ENCODE measurements at places on chromosomes 3 and 15.

- H3K4me3 ChIP-seq = no peak overlapping the region
- DNase-seq = no peak
- H3K27me3 ChIP-seq = peaks cover 14% of the 10 kb centered on the region
- no peaks in the 10 kb centered on the region for H3K4me1 ChIP-seq
- H3K27ac ChIP-seq = no peak overlapping the region
These were observed 223.4 kb upstream of the SLCO3A1 start for GRCh38 chr15:91630090-91630489.

DNA sequence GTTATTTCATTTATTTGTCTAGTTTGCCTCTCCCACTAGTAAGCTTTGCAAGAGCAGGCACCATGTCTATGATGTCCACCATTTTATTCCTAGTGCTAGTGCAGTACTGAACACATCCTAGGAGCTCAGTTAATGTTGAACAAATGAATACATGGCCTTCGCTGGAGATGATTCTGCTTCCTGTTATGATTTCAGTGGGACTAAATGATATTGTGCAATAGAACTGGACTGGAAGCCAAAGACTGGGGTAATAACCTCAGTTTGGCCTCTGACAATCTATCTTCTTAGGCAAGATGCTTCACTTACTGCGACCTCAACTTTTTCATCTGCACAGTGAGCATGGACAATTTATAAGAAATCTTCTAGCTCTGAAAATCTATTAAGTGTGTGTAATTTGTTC is 191.3 kb downstream of the ADAMTSL3 start:
- H3K4me1 ChIP-seq = no peaks in the 10 kb centered on the region
- H3K4me3 ChIP-seq = no peak overlapping the region
- H3K27me3 ChIP-seq = peaks cover 12% of the 10 kb centered on the region

DNA sequence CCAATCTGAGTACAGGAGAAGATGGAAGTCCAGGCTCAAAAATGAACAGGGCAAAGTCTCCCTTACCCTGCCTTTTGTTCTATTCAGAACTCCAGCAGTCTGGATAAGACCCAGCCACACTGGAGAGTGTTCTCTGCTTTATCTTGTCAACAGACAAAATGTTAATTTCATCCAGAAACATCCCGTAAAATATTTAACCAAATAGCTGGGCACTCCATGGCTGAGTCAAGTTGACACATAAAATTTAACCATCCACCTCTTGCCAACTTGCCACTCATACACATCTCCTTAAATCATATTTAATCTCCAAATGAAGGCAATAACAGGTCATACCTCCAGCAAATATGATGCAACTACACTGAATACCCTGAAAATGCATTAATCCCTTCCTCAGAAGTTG is 33.6 kb downstream of the MKRN3 start:
- no peaks in the 10 kb centered on the region for H3K4me1 ChIP-seq
- no peaks in the 10 kb centered on the region for H3K27me3 ChIP-seq
- no peak overlapping the region for H3K4me3 ChIP-seq
- no peak for DNase-seq
- H3K36me3 ChIP-seq = peaks cover 2% of the 10 kb centered on the region

DNA sequence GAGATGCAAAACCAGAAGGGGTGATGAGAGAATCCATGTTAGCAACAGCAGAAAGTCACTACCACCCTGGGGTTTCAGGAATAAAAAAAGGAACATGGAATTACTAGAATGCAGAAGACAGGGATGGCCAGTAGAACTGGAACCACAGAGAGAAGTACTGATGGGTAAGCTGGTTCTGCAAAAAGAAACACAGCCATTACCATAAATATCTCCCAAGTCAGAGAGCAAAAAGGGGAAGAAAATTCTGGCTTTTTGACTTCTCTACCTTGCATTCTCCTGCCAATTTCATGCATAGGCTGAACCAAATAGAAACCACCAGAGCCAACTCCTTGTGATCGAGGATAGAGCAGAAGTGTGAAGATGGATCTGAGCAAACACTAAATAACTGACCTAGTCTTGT is 550.4 kb upstream of the NAALADL2 start:
- no peak overlapping the region for H3K4me3 ChIP-seq
- H3K36me3 ChIP-seq = no peaks in the 10 kb centered on the region
- DNase-seq = no peak

DNA sequence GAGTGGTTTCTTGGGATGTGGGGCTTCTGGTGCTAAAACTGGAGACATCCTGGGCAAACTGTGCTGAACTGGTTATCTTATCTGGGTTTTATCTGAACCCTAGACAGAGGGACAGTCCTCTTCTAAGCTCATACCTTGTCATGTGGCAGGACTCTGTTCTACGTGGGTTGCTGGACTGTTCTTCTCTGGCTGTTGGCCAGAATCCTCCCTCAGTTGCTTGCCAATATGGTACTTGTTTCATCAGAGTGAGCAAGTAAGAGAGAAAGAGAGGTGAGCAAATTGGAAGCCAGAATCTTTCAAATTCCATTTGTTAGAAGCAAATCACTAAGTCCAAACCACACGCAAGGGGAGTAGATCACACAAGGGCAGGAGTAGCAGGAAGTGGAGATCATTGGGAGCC is 291.5 kb upstream of the TBL1XR1 start:
- peaks cover 9% of the 10 kb centered on the region for H3K4me1 ChIP-seq
- no peaks in the 10 kb centered on the region for H3K36me3 ChIP-seq
- H3K27me3 ChIP-seq = no peaks in the 10 kb centered on the region
- no peak overlapping the region for H3K27ac ChIP-seq
- DNase-seq = no peak
- no peak overlapping the region for H3K4me3 ChIP-seq

- H3K36me3 ChIP-seq = no peaks in the 10 kb centered on the region
- H3K4me1 ChIP-seq = peaks cover 32% of the 10 kb centered on the region
- peak; percentile 63 for DNase-seq
- peak overlapping the region; percentile 99 for H3K27ac ChIP-seq
These were observed 5.8 kb downstream of the HYAL2 start for GRCh38 chr3:50316657-50317242.

- H3K27ac ChIP-seq = no peak within 1 kb of the TSS
- peaks cover 20% of the 10 kb centered on the region for H3K27me3 ChIP-seq
- no peaks in the 10 kb centered on the region for H3K36me3 ChIP-seq
- peaks cover 5% of the 10 kb centered on the region for H3K4me1 ChIP-seq
- DNase-seq = no peak
- peak within 1 kb of the TSS; percentile 22 for H3K4me3 ChIP-seq
These were observed at the start of gene TJP1 for GRCh38 chr15:29822100-29822683. Gene TJP1 (minus strand): TSS chr15:29822468. CDS start chr15:29822028, 440 bp downstream.

DNA sequence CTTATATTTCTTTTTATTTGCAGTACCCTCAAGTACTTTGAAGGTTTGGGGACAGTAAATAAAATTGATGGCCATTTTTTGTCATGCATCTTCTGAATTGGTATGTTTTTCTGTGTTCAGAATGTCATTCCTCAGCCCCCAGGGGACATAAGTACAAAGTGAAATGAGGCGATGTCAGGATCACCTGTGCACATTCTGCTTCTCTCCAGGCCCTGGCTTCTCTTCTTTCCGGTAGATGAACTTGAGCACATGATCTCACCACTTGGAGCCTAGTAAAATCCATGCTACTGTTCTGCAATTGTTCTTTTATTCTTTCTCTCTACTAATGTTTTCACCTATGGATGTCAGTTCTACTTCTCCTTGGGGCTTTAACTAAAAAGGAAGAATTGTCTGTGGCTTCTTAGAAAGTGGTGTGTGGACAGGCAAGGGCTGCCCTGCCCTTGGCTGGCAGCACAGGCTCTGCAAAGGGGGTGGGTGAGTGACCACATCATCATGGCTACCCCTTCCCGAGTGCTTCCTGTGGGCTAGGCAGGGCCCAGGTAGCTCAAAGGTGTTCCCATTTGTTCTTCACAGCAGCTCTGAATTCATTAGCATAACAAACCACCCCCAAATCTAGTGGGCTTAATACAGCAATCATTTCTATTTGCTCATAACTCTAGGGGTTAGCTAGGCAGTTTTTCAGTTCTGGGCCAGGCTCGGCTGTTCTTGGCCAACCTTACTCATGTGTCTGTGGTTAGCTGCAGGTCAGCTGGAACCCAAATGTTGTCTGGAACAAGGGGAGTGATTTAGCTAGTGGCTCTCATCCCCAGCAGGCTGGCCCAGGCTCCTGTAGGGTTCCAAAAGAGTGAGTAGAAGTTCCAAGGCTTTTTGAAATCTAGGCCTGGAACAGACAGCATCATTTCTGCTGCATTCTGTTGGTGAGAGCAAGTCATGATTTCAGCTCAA is 154.0 kb upstream of the CTDSPL start:
- H3K4me1 ChIP-seq = peaks cover 5% of the 10 kb centered on the region
- no peak overlapping the region for H3K4me3 ChIP-seq
- H3K27ac ChIP-seq = no peak overlapping the region
- peaks cover 52% of the 10 kb centered on the region for H3K27me3 ChIP-seq

GRCh38 chr3:43173949-43174348 is 68.1 kb upstream of the POMGNT2 start:
- H3K27me3 ChIP-seq = no peaks in the 10 kb centered on the region
- no peak overlapping the region for H3K4me3 ChIP-seq
- no peak for DNase-seq
- H3K36me3 ChIP-seq = peaks cover 5% of the 10 kb centered on the region
- no peak overlapping the region for H3K27ac ChIP-seq

- H3K4me3 ChIP-seq = peak overlapping the region; percentile 98
- peaks cover 2% of the 10 kb centered on the region for H3K36me3 ChIP-seq
- H3K4me1 ChIP-seq = peaks cover 42% of the 10 kb centered on the region
- peak overlapping the region; percentile 97 for H3K27ac ChIP-seq
- no peaks in the 10 kb centered on the region for H3K27me3 ChIP-seq
- no peak for DNase-seq
These were observed 507 bp downstream of the SLC12A6 start for GRCh38 chr15:34336991-34337556.

GRCh38 chr3:135792174-135792573 is 173.4 kb upstream of the PPP2R3A start:
- no peaks in the 10 kb centered on the region for H3K27me3 ChIP-seq
- no peak overlapping the region for H3K27ac ChIP-seq
- no peaks in the 10 kb centered on the region for H3K36me3 ChIP-seq
- H3K4me3 ChIP-seq = no peak overlapping the region
- no peak for DNase-seq
- H3K4me1 ChIP-seq = no peaks in the 10 kb centered on the region

- peaks cover 14% of the 10 kb centered on the region for H3K4me1 ChIP-seq
- no peak for DNase-seq
- H3K36me3 ChIP-seq = peaks cover 4% of the 10 kb centered on the region
- no peak overlapping the region for H3K4me3 ChIP-seq
These were observed 69.5 kb downstream of the FLNB start for GRCh38 chr3:58077596-58078285.

DNA sequence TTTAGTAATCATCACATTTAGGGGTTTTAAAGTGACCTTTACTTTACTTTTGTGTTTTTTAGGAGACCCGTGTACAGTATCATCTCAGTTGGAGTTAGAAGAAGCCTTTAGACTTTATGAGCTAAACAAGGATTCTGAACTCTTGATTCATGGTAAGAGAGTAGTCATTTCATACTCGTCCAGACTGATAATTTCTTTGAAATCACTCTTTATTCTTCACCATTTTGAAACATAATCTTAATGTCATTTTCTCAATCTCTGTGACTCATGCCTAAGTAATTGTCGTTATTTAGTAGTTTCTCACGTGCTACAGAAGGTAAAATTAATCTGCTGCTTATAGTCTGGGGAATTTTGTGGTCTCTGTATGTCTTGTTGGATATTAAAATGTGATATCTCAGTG is 37.7 kb downstream of the PRKCI start:
- H3K4me1 ChIP-seq = peaks cover 19% of the 10 kb centered on the region
- H3K36me3 ChIP-seq = peaks cover 2% of the 10 kb centered on the region
- no peak overlapping the region for H3K4me3 ChIP-seq
- H3K27ac ChIP-seq = no peak overlapping the region
- no peak for DNase-seq
- no peaks in the 10 kb centered on the region for H3K27me3 ChIP-seq

DNA sequence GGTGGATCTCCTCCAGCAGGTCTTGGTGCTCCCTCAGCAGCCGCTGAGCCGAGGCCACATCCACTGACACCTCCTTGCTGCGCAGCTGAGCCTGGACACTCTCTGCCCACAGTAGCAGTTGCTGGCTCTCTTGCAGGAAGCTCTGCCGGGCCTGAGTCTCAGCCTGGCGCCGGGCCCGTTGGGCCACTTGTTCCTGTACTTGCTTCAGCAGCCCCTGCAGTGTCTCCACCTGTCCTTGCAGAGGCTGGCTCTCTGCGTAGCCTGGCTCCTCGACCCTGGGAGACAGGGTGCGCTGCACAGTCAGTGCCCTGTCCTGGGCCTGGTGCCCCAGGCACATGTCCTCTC is 15.5 kb downstream of the SPTBN5 start:
- peaks cover 4% of the 10 kb centered on the region for H3K36me3 ChIP-seq
- H3K4me1 ChIP-seq = peaks cover 13% of the 10 kb centered on the region
- H3K27ac ChIP-seq = no peak overlapping the region

DNA sequence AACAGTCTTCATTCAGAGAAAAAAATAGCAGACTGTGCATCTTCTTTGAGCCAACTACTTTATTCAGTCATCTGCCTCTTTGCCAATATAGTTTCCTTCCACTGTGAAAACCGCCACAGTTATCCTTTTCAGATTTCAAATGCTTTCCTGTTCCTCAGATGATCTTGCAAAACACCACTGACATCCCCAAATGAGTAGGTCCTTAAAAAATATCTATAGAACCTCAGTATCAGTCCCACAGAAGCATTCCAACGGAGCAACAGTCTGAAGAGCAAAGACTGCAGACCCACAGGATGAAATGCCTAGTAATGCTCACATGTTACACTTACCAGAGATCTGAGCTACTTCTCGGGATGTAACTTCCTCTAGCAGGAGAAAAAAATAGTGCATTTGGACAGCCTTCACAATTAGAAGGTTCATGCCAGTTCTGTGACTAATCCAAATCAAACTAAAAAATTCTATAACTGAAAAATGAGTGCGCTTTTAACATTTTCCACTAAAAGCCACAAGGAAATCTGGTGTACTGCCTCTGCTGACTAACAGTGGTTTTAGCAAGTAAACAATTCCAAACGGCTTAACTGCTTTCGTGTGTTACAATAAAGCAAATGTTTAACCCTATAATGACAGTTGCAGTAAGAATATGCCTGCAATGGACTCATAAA is at the start of gene ANKRD28:
TSS of gene ANKRD28 (minus strand) at position 338 of the 662 bp plus-strand sequence. CDS start 1,458 bp downstream, outside the sequence.
- peak within 1 kb of the TSS; percentile 94 for H3K4me3 ChIP-seq
- peak within 1 kb of the TSS; percentile 98 for H3K27ac ChIP-seq
- H3K27me3 ChIP-seq = no peaks in the 10 kb centered on the region
- no peaks in the 10 kb centered on the region for H3K36me3 ChIP-seq
- H3K4me1 ChIP-seq = peaks cover 44% of the 10 kb centered on the region

DNA sequence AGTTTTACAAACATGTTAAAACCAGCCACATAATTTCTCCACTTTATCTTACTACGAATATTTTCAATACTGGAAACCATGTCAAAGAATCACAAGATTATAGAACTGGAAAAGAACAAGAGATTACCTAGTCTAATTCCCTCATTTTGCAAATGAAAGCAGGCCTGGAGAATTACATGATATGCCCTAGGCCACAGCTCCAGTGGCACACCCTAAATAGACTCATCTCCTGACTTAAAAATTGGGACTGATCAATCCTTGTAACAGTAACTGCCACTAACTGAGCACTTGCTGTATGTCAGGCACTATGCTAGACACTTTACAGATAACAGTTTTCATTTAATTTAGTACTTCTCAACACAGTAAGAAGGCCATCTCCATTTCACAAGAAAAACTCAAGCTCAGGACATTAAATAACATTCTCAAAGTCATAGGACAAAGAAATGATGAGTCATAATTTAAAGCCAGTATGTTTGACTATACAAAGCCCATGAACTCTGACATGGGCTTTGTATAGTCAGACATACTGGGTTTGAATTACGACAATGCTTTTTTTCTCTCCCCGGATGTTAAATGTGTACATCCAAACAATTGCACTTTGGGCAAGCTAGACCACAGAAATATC is 9.4 kb downstream of the IGSF11 start:
- H3K4me3 ChIP-seq = no peak overlapping the region
- DNase-seq = no peak
- no peaks in the 10 kb centered on the region for H3K36me3 ChIP-seq
- H3K4me1 ChIP-seq = peaks cover 5% of the 10 kb centered on the region
- H3K27ac ChIP-seq = no peak overlapping the region
